ENCODE measurements at places on chromosomes 13 and 19.

- DNase-seq, result no peak
Observed at GRCh38 chr19:48186541-48186991, 16.1 kb downstream of the ZSWIM9 start.

- DNase-seq, result no peak
Observed at GRCh38 chr19:35098413-35099049, 17.1 kb upstream of the FXYD3 start.

DNA sequence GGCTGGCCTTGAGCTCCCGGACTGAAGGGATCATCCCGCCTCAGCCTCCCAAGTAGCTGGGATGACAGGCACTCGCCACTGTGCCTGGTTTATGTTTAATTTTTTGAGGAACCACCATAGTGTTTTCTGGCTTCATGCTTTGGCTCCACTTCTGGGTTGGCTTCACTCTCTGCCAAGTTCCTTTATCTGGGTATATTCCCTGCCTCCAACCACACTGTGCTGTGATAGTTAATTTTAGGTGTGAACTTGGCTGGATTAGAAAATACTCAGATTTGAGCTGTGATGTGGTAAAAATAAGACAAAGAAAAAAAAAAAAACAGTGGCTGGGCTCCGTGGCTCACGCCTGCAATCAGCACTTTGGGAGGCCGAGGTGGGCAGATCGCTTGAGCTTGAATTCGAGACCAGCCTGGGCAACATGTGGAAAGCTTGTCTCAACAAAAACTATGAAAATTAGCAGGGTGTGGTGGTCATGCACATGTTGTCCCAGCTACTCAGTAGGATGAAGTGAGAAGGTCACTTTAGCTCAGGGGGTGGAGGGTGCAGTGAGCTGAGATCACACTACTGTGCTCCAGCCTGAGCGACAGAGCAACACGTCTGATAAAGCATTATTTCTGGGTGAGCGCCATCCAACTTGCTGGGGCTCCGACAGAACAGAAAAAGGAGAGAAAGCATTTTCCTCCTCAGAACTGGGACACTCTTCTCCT lies 7.5 kb upstream of the ILF3 start:
- DNase-seq, result no peak

DNA sequence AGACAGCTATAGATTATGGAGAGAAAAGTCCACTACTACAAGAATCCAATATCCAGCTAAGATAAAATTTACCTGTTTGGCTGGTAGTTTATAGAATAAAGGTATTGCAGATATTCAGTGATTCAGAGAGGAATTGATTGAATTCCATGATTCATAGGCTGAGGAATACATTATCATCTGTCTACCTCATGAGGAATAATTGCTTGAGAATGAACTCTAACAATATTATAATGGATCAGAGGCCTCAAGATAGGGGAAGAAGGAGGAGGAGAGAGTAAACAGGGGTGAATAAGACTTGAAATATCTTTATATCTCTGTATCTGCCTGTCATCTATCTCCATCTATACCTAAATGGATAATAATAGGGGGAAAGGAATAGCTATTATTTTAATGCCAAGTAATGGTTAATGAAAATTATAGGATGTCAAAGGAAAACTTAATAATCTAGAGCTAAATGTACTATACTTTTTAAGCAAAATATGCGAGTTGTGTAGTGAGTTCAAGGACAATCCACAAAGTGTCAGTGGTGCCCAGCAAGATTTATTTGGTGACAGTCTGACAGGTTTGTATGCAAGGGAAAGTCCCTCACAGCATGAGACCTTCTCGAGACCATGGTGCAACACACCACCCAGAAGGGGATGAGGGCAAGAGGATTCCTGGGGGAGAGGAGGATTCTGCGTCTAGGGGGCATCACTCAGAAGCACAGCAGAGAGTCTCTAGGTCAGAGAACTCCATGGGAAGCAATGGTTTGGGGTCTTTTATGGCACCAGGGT lies 224.5 kb downstream of the GPC5 start:
- no peak for DNase-seq

- no peak for DNase-seq
Observed at GRCh38 chr13:97215325-97215724, 6.8 kb upstream of the MBNL2 start.

- DNase-seq, result peak; percentile 17
Observed at GRCh38 chr19:34962687-34963572, 1.1 kb downstream of the ZNF792 start.

DNA sequence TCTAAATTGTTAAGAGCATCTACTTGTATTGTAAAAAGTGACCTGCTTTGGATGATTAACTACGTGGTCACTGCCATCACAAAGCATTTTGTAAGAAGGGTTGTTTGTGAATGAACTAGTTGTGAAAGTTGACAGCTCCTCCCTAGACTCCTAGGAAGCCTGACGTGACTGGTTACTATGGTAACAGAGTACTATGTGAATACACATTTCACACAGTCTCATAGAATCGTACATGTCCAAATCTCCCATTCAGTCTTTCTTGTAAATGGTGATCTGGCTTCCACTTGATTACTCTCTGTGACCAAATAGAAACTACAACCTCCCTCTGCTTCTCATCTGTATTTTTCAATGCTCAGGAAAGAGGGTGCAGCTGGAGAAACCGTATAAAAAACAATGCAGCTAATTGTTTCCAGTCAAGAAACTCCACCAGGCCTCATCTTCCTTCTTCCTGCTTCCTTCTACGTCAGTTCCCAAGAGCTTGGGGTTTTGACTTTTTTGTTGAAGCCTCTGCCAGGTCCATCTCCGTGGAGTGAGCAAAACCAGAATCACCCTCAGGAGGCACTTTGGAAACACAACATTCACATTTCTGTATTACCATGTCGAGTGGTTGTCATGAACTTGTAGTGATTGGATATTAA lies 83.4 kb downstream of the GPC6 start:
- peak; percentile 27 for DNase-seq

GRCh38 chr13:58478858-58479257 lies 847.3 kb downstream of the PCDH17 start:
- no peak for DNase-seq

DNA sequence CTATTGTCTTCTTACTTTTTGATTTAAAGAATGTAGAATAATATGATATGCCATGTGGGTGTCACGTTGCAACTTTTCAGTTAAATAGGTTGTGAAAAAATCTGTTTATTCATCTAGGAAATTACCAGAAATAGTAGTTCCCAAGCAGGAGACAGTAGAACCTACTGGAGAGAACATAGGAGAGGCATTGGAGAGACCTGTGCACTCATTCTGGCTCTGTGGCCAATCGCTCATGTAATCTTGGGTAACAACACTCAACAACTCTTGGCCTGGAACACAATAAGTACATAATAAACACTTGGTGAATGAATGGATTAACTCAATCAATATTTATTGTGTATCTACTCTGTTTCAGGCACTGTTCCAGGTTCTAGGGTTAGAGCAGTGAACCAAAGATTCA lies 35.3 kb downstream of the EDNRB start:
- no peak for DNase-seq

- no peak for DNase-seq
Observed at GRCh38 chr13:47628666-47629065, 372.4 kb downstream of the SUCLA2 start.

DNA sequence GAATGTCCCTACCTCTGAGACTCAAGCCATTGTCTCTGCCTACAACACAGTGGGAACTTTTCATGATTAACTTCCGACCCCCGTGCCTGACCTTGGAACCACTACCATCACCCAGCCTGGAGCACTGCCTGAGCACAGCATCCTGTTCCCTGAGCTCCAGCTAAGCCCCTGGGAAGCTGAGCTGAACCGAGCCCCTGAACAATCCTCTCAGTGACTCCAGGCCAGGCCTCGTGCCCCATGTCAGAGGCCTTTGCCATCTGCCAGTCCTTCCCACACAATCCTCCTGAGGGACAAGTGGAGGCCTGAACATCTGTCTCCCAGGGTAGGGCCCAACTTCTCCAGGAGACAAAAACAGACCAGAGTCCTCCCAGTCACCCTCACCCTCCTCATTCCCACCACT lies 17.5 kb downstream of the CEACAM3 start:
- DNase-seq, result no peak

DNA sequence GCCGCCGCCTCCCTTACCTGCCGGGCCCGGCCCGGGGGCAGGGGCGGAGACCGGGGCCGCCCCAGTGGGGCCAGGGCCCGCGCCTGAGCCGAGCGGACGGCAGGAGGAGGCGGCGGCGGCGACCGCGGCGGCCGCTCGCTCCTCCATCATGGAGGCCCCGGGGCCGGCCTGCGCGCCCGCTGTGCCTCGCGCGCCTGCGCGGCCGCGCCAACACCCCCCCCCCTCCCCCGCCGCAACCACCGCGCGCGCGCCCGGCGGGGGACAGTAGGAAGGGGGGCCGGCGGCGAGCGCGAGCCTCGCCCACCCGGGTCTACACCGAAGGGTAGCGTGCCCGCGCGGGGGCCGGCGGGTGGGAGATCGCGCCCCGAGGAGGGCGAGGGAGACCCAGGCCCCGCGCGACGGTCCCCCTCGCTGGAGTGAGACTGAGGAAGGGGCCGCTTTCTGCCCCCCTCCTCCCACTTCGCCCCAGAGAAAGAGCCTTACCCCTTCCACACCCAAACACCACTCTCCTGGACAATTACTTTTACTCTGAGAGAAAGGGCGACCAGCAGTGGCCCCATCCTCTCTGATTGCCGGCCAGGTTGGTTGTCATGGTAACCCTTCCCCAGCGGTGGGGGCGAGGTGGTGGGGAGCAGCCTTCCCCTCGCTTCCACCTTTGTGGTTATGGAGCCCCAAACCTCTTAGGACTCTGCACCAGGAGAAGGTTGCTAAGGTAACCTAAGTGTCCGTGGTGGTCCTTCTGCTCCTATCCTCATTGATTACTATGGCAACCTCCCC lies at the start of gene STRN4:
STRN4 (minus strand) TSS at position 170 of the 777 bp plus-strand sequence; CDS start at position 150, 20 bp downstream.
- peak; percentile 54 for DNase-seq

GRCh38 chr13:107907065-107907805 lies 308.1 kb downstream of the LIG4 start:
- no peak for DNase-seq

- DNase-seq, result no peak
Observed at GRCh38 chr13:72889495-72889894, 107.6 kb downstream of the PIBF1 start.

DNA sequence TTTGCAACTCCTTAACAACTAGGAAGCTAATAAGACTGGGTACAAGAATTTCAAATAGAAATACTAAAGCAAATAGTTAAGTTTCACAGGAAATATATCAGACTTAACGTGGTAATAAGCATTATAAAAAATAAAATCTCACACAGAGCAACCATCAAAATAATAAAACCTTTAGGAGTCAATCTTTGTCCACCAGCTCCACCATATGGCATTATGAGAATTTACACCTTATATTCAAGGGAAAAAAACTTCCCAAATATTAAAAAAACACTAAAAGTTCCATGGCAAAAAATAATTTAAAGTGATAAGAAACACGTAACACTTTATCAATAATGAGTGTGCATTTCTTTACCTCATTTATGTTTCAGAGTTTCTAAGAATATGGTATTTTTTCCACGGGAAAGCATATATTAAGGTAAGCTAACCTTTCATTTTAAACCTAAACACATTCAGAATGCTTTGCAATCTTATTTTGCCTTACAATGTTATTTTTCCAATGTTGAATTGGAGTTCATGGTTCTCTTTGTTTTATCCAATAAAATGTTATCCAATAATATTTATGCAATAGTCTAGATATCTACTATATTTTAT lies 423.2 kb upstream of the SGCG start:
- DNase-seq, result no peak

DNA sequence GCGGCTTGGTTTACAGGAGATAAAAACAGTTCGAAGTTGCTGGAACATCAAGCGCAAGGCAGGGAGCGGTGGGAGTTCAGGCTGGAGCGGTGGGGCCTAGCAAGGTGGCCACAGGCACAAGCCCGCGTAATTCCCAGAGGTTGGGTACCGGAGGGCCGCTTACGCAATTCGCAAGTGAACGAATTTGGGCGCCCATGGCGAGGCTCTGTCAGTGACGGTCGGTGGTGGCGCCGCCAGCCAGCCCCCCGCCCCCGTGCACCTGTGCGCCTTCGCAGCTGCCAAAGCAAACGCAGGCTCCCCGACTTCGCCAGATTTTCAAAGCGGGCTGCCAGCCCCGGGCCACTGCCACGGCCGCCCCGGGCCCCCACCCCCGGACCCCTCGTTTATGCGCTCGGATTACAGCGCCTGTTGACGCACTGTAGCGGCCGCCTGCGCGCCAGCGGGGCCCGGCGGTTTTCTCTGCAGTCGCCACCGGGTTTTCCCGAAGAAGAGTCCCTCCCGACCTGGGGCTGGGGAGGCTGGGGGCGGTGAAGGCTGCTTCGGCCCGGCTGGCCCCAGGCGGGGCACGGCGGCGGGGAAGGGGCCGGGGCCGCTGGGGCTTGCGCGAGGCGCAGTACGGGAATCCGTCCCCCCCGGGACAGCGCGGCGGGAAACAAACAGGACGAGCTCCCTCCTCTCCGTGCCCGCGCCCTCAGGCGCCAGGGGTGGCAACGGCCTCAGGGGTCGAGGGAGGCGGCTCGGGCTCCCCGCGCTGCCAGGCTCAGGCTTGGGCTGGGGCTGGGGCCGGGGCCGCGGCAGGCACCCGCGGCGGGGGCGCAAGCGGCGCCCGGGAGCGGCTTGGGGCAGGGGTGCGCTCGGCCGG lies 709 bp downstream of the N4BP2L1 start:
- DNase-seq, result no peak

- DNase-seq, result no peak
Observed at GRCh38 chr13:29024783-29025182, 204.6 kb downstream of the MTUS2 start.

GRCh38 chr19:41373993-41374392 lies 2.3 kb upstream of the TMEM91 start:
- DNase-seq, result no peak

DNA sequence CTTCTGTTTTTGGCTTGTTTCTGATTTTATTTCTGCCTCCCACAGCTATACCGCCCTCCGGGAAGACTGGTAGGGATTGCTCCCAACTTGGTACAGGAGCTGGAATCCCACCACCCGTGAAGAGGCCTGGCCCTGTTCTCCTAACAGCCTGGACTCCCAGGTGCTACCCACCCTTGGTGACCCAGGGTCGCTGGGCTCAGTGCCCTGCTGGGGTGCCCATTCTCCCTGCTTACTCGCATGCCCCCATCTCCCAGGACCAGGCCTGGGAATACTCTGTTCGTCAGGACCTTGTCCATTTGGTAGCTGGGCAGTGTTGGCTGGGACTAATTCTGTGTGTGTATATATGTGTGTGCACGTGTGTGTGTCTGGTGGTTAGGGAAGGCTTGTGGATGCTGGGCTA lies 41.0 kb upstream of the TMTC4 start:
- no peak for DNase-seq

DNA sequence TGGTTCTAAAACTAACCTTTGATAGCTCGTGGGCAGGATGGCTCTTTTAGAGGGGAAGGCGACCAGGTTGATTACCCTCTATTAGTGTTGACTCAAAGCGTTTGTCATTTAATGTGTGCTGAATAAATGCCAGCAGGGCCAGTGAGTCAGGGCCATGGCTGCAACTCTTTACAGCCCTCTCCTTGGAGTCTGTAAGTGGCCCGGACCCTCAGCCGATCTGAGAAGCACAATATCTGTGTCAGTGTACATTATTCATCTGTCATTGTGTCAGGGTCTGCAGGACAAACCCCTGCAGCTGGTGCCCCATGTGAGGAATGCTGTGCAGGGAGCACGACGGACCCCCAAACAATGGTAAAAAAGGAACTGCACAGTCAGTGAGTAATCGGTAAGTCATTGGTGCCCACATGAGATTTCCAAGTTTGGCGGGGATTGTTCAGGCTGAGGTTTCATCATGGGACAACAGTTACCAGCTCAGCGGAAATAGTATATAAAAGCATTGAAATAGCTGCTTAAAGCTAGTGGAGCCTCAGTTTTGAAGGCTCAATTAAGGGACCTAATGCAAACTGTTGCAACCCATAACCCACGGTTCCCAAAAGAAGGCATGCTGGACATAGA lies 139.1 kb downstream of the ZNF675 start:
- no peak for DNase-seq

Measured in HAP-1 (cell line).